ENCODE measurements at places on chromosomes 1 and 21.

DNA sequence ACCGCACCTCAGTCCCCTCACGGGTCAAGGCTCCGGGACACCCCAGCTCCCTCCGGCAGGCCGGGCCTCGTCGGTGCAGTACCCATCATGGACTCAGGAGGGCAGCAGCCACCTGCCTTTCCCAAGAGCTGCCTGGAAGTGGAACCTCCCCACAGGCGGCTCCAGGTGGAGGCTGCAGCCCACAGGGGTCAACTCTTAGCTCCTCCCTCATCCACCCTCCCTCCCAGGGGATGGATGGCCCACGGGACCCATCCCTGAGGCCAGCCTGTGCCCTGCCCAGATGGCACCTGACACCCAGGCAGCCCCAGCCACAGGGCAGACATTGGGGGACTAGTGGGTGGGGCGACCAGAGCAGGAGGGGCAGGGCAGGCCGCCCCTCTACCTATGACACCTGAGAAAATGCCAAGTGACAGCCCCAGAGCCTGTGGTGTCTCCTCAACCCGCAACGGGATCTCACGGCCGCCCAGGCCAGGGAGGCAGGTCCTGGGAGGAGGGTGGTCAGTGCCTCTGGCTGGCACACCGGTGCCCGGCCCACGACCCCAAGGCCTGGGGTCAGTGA is 1.2 kb upstream of the ARHGEF16 start:
- DNase-seq: peak; percentile 65

GRCh38 chr1:208781391-208782045 is 537.3 kb upstream of the PLXNA2 start:
- DNase-seq: no peak

GRCh38 chr1:166738140-166738539 is 101.1 kb upstream of the POGK start:
- no peak for DNase-seq

GRCh38 chr1:27592931-27593677 is 10.8 kb downstream of the AHDC1 start:
- DNase-seq: no peak

GRCh38 chr1:20634065-20634593 is 871 bp downstream of the PINK1 start:
- no peak for DNase-seq

- DNase-seq: peak; percentile 94
These were observed 228.4 kb upstream of the NRIP1 start for GRCh38 chr21:15293240-15293639.

DNA sequence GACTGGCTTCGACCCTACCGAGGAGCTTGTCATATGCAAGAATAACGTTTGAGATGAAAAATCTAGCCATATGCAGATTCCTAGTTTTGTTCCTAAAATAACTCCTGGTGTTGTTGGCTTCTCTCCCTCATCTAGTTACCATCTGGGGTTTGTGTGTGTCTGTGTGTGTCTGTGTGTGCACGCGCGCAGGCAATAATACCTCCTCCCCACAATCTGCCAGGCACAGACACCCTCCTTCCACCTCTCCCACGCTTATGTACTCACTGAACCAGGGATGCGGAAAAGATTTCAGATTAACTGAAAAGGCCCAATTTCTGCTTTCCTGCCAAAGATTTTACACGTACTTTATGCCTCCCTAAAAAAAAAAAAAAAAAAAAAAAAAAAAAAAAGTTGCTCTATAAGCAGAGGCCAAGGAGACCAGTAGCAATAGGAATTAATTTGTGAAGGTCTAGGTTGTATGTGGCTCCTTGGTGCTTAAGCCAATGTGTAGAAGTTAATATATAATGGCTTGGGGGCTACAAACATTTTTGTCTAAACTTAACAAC is 452.7 kb downstream of the NUF2 start:
- DNase-seq: no peak

- no peak for DNase-seq
These were observed 30.3 kb downstream of the YARS1 start for GRCh38 chr1:32786856-32787255.

DNA sequence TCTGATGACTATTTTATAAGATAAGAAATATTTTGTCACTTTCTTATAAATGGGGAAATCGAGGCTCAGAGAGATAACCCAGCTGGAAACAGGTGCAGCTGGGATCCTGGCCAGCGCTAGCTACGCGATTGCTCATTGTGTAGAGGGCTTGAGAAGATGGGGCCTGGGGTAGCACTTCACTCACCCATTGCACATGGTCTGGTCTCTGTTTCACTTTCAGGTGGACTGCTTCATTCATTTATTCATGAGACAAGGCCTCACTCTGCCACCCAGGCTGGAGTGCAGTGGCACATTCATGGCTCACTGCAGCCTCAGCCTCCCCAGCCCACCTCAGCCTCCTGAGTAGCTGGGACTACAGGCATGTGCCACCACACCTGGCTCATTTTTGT is 23.8 kb downstream of the UBE4B start:
- no peak for DNase-seq

- DNase-seq: no peak
These were observed 188.6 kb downstream of the TRABD2B start for GRCh38 chr1:47808612-47809011.

DNA sequence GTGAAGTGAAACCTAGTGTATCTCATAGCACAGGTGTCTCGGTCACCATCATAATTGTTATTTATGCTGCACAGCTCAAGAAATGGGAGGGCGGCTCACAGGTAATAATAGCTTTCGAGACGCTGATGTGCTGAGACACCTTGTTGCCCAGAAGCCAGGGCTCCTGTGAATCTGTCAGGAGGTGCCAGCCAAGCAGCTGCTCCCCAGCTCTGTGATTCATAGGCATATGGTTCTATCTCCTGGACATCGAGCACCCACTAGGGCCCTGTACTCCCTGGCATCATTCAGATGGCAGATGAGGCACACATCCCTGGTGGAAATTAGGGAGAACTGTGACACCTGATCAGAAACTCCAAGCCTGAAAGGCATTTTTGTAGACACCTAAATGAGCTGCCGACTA is 53.5 kb downstream of the SYT6 start:
- DNase-seq: no peak

GRCh38 chr1:180167721-180168467 is 13.2 kb downstream of the QSOX1 start:
- DNase-seq: peak; percentile 91

- no peak for DNase-seq
These were observed 84.1 kb upstream of the C21orf91 start for GRCh38 chr21:17903029-17903806.

Data from NCI-H226 (cell line).